H1 (cell line): ENCODE measurements at places on chromosomes 4 and X.

- no peaks in the 10 kb centered on the region for H3K27me3 ChIP-seq
- H3K4me3 ChIP-seq = no peak overlapping the region
- H3K27ac ChIP-seq = no peak overlapping the region
Observed at GRCh38 chr4:98319021-98319420, 57.8 kb downstream of the RAP1GDS1 start.

DNA sequence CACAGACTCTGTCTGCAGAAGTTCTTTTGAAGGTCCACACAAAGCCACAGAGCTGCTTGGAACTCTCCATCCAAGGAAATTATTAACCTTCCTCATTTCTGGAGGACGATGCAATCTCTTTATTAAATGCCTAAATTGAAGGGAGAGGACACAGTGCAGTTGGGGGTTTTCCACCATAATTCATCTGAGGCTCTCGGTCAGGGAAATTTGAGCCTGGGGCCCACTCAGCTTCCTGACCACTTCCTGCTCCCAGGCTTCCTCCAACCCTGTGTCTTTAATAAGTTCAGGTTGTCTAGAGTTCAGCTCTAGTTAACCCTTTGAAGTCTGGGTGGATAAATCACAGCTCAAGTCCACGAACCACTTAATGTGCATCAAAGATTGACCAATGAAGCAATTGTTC lies 58.5 kb downstream of the PRPS1 start:
- H3K36me3 ChIP-seq = no peaks in the 10 kb centered on the region
- no peak overlapping the region for H3K4me3 ChIP-seq
- H3K27me3 ChIP-seq = no peaks in the 10 kb centered on the region
- no peak overlapping the region for H3K27ac ChIP-seq
- H3K4me1 ChIP-seq = no peaks in the 10 kb centered on the region
- DNase-seq = no peak

DNA sequence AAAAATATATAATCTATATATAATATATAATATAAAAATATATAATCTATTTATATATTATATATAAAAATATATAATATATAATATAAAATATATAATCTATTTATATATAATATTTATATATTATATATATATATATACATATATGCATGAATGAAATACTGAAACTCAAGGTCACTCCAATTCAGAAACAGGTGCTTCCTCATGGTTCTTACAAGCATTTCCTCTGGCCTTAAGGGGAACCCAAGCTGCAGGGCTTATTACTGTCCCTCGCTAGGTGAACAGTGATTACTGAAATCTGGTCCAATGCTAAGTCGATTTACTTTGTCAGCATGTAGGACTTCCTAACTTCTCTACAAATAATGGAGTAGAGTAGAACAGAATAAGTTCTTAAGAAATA lies 174.3 kb downstream of the GPM6A start:
- peaks cover 3% of the 10 kb centered on the region for H3K4me1 ChIP-seq
- DNase-seq = no peak
- H3K4me3 ChIP-seq = no peak overlapping the region
- H3K27me3 ChIP-seq = no peaks in the 10 kb centered on the region
- no peak overlapping the region for H3K27ac ChIP-seq

- no peaks in the 10 kb centered on the region for H3K27me3 ChIP-seq
- no peak for DNase-seq
- no peak overlapping the region for H3K27ac ChIP-seq
- no peaks in the 10 kb centered on the region for H3K36me3 ChIP-seq
- no peaks in the 10 kb centered on the region for H3K4me1 ChIP-seq
Observed at GRCh38 chrX:119189595-119189994, 46.5 kb upstream of the PGRMC1 start.

- H3K27me3 ChIP-seq = peaks cover 35% of the 10 kb centered on the region
- H3K27ac ChIP-seq = no peak within 1 kb of the TSS
- peaks cover 11% of the 10 kb centered on the region for H3K4me1 ChIP-seq
- peak; percentile 76 for DNase-seq
- H3K36me3 ChIP-seq = no peaks in the 10 kb centered on the region
- H3K4me3 ChIP-seq = peak within 1 kb of the TSS; percentile 34
Observed at GRCh38 chrX:118823263-118824172, at the start of gene ZCCHC12. Gene ZCCHC12, plus strand, starts transcription at chrX:118823824. Its CDS starts 1,421 bp downstream, at chrX:118825245.

DNA sequence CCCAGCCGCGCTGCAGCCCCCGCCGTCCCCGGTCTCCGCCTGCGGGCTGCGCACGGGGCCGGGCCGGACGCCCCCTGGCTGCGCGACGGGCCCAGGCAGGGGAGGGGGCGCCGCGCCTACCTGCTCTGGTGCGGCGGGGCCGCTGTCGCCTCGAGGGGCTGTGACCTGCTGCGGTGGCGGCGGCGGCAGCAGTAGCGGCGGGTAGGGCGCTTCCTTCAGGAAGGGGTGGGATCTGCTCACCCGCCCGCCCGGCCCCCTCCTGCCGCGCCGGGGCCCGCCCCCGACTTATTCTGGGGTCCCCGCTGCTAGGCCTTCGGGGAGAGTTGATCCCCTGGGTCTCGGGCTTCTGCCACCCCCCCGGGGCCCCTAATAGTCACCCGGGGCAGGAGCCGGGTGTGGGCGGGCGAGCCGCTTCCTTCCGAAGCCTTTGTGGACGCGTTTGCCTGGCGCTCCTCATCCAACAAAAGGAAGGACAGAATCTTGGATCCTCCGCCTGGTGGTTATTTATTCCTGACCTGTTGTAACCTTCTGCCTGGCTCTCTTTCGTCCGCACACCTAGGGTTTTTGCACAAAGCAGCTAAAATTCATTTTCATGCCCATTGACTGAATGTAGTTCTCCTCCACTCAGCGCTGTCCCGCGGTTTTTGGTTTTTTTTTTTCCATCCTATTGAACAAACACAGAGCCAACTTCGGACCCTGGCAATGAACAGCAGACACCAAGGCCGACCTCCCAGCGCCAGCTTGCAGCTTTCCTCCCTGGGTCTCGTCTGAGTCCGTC lies at the start of gene TMEM150C:
Gene TMEM150C, minus strand, starts transcription at position 203 of the 778 bp plus-strand sequence. CDS start 57,331 bp downstream, outside the sequence.
- peaks cover 4% of the 10 kb centered on the region for H3K4me1 ChIP-seq
- peak within 1 kb of the TSS; percentile 60 for H3K4me3 ChIP-seq
- DNase-seq = no peak
- no peaks in the 10 kb centered on the region for H3K36me3 ChIP-seq
- H3K27ac ChIP-seq = no peak within 1 kb of the TSS

DNA sequence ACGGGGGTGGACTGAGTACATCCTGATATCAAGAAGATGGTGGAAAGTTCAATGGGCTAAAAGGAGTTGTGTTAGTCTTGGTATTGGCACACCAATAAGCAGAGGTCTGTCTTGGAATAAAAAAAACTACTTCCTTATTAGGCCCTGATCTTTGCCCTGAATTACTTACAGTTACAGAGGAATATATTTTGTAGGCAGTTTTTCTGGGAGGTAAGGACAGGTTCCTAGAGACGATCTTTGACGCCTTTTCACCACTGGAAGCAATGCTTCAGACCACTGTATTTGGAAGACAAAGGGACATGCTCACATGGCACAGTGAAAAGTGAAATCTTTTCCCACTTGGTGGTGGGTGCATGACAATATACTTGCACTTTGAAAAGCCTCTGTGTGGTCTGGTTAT lies 618 bp upstream of the XK start:
- no peak overlapping the region for H3K27ac ChIP-seq
- no peaks in the 10 kb centered on the region for H3K36me3 ChIP-seq
- no peaks in the 10 kb centered on the region for H3K4me1 ChIP-seq
- peaks cover 10% of the 10 kb centered on the region for H3K27me3 ChIP-seq
- peak overlapping the region; percentile 50; the same call in 1 of the 2 replicates for H3K4me3 ChIP-seq

GRCh38 chrX:19630228-19630627 lies 114.9 kb upstream of the MAP3K15 start:
- H3K36me3 ChIP-seq = no peaks in the 10 kb centered on the region
- H3K27me3 ChIP-seq = no peaks in the 10 kb centered on the region
- H3K27ac ChIP-seq = no peak overlapping the region
- DNase-seq = no peak

GRCh38 chrX:46918434-46918833 lies 6.2 kb downstream of the JADE3 start:
- H3K27ac ChIP-seq = no peak overlapping the region
- no peaks in the 10 kb centered on the region for H3K36me3 ChIP-seq
- H3K4me1 ChIP-seq = no peaks in the 10 kb centered on the region
- H3K27me3 ChIP-seq = no peaks in the 10 kb centered on the region

- no peak overlapping the region for H3K4me3 ChIP-seq
- H3K36me3 ChIP-seq = no peaks in the 10 kb centered on the region
- H3K27ac ChIP-seq = no peak overlapping the region
- H3K4me1 ChIP-seq = no peaks in the 10 kb centered on the region
- H3K27me3 ChIP-seq = no peaks in the 10 kb centered on the region
- no peak for DNase-seq
Observed at GRCh38 chr4:85587952-85588351, 113.0 kb downstream of the ARHGAP24 start.

DNA sequence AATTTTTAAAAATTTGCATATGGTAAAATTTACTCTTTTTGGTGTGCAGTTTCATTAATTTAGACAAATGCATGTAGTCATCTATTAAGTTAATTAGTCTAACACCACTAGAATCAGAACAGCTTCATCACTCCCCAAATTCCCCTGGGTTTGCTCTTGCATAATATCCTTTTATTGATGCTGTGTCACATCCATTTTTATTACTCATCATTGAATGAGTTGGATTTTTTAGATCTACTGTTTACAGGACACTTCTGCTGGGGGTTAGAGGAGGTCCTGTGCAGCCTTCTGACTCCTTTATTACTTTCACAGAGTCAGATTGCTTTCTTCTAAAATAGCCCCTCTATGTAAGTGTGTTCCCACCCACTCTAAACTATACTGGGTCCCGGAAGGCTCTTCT lies 65.9 kb downstream of the MTHFD2L start:
- no peak overlapping the region for H3K27ac ChIP-seq
- no peak overlapping the region for H3K4me3 ChIP-seq
- H3K4me1 ChIP-seq = no peaks in the 10 kb centered on the region
- H3K36me3 ChIP-seq = no peaks in the 10 kb centered on the region
- no peaks in the 10 kb centered on the region for H3K27me3 ChIP-seq
- no peak for DNase-seq

GRCh38 chrX:153741446-153741845 lies 16.8 kb downstream of the ABCD1 start:
- no peak for DNase-seq
- no peak overlapping the region for H3K4me3 ChIP-seq
- no peak overlapping the region for H3K27ac ChIP-seq
- no peaks in the 10 kb centered on the region for H3K27me3 ChIP-seq

DNA sequence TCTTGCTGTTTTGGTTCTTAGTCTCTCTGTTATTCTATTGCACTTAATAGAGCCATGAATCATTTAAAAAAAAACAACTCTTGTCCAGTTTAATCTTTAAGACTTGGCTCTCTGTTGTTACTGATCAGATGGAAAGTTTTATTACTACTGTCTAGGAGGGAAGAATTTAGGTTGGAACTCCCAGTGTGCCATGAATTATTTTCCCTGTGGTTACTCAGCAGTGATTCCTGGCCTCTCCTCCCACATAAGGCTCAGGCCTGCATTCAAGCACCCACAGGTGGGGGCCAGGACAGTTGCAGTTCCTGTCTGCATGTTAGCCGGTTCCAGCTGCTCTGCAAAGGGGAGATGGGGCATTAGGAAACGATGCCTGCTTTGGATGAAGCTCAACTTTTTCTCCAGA lies 29.8 kb upstream of the ESX1 start:
- no peak for DNase-seq
- no peaks in the 10 kb centered on the region for H3K27me3 ChIP-seq
- H3K4me3 ChIP-seq = no peak overlapping the region
- H3K4me1 ChIP-seq = no peaks in the 10 kb centered on the region; the same call in 1 of the 2 replicates

DNA sequence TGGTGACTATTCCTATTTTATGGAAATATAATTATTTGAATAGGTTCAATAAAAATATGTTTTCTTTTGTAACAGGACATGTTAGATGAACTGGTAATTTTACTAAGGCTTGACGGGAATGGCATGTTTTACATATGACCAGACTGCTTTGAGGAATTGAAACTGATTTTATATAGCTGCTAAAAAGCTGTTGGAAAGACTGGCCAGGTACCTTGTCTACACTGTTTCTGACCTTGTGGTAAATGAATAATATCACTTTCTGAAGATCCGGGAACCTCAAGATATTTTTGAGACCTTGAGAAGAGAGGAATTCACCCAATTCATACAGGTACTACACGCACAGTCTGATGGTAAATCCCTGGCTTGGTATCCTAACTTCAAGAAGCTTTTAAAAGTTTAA lies 42.1 kb upstream of the USP46 start:
- H3K27ac ChIP-seq = no peak overlapping the region
- no peaks in the 10 kb centered on the region for H3K36me3 ChIP-seq
- no peak for DNase-seq
- no peaks in the 10 kb centered on the region for H3K27me3 ChIP-seq
- H3K4me1 ChIP-seq = no peaks in the 10 kb centered on the region
- no peak overlapping the region for H3K4me3 ChIP-seq

GRCh38 chr4:16860516-16860915 lies 37.9 kb downstream of the LDB2 start:
- H3K4me3 ChIP-seq = no peak overlapping the region
- no peaks in the 10 kb centered on the region for H3K27me3 ChIP-seq
- DNase-seq = no peak
- H3K36me3 ChIP-seq = no peaks in the 10 kb centered on the region
